Naive thymus-derived CD4-positive, alpha-beta T cell (primary cell): ENCODE measurements at places on chromosomes 1 and 21. TPM values are rescaled to one million over a fixed set of nuclear protein-coding genes. Genes with fewer than 3 reads are reported as not detected.
A peak's percentile ranks its signal among the peaks of the same experiment; 100 is the strongest.

Gene PPFIA4
- 3.0 TPM for total RNA-seq

Gene CYP4X1
- not detected for total RNA-seq

Gene TNNT2
- total RNA-seq, result not detected

Gene HEYL
- 0.16 TPM for total RNA-seq

Gene ACTL8
- total RNA-seq, result not detected

Gene LIPI
- not detected for total RNA-seq

Gene RSRP1
- total RNA-seq, result 449 TPM

Gene RNF223
- total RNA-seq, result not detected

Gene CD1D
- total RNA-seq, result 1.7 TPM

Gene VHLL
- not detected for total RNA-seq

DNA sequence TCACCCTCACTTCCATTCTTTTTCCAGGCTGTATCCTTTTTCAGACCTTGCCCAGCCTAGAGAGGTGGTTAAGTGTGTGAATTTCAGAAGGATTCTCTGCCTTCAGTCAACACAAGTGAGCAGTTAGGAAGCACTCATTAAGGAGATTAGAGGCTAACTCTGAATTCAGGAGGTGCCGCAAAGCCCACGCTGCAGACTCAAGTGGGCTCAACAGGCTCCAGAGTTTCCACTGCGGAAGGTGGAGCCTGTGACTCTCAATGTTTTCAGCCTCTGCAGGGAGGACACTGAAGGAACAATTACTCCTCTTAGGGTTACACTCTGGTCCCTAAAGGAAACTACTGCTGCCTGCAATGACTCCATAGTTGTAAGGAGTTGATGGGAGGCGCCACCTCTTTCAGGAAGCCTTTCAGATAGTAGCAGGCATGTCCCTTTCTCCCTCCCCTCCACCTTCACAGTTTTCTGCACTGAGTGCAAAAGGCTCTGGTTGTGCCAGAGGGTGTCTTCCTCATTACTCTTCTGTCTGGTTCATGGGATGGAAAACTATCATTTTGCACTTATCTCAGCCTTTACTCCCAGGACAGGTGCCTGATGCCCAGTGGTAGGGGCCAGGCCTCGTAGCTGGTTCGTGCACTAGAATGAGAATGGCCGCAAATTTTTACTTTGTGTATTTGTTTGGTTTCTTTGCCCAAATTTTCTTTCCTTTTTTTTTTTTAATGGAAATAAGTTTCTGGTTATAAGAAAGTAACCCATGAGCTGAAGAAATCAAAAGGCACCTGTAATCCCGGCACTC lies 55.2 kb upstream of the SELENON start:
- DNase-seq, result no peak

DNA sequence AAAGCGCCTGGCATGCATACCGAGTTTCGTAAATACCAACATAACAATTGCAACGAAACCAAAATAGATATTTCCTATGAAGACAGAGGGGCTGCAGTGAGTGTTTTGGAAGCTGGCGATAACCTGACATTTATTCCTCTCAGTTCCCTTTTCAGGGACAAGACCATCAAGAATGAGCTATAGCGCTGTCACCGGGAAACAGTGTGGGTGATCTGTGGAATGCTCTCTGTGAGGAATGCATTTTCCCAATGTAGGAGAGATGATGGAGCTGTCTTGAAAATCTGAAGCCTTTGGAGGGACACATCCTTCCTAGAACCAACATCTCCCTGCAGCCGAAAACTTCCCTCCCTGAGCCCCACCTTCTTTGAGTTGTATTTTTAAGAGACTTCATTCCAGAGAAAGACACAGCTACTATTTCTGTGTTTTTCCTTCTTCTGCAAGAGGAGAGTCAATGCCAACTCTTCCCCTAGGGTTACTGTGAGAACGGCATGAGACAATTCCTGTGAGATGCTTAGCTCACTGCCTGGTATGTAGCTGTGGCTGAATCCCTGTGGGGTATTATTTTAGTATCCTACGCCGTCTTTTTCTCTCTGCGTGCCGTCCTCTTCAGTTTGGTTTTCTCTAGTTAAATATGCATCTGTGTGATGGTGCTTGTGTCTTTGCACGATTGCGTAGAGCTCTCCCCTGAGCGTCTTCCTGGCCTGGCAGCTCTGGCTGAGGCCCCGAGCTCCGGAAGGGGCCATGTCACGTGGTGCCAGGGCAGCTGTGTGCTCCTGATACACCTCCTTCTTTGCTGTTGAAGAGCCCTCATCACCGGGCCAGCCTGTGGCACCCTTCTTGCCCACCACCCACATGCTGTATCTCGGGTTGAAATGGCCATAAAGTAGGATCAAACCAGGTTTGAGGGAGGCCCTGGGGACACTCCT lies 45.2 kb downstream of the AJAP1 start:
- no peak for DNase-seq

GRCh38 chr1:109201123-109201703 lies 12.5 kb upstream of the SARS1 start:
- DNase-seq, result no peak

DNA sequence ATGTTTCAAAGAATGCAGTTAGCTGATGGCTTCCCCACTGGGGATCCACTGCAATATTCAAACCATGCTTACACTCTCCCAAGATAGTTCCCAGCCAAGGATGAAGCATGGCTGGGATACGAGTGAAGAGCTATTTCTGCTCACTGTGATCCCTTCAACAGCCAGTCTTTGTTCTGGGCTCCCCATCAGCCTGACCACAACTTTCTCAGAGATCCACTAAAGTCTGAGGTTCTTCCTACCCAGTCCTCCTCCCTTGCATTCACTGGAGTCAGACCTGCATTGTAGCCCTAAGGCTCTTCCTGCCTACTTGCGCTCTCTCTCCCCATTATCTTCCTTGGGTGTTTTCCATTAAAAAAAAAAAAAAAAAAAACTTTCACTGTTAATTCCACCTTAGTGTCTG lies 101.4 kb downstream of the TTLL7 start:
- no peak for DNase-seq

DNA sequence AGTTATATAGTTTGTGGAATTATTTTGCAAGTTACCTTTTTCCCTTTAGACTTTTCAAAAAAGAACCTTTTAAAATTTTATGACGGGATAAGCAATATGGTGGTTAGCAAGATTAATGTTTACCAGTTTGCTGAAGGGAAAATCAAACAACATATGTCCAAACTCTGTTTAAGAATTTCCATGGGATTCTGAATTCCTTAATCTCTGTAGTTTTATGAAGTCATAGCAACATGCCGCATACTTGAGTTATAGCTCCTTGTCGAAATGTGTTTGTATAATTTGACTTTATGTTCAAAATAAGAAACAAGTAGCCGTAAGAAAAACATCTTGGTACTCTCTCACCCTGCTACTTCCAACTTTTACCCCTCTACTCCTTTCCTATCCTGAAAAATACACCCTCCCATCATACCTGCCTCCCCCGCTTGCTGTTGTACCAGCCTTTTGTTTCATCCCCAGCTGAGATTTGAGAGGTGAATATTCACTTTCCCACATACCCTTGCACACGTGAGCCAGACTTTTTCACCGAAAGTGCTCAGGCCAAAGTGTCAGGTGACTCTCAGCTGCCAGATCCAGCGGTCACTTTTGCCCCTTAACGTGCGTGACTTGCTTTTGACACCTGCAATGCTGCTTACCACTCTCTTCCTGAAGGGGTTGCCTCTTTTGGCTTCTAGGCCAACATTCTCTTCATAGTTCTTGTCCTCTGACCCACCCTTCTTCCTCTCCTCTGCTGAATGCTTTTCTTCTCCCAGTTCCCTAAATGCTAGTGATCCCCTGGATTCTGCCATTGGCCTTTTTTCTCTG lies 83.5 kb upstream of the ZNF326 start:
- no peak for DNase-seq

GRCh38 chr1:193348769-193349535 lies 162.5 kb upstream of the B3GALT2 start:
- no peak for DNase-seq

GRCh38 chr1:36349241-36349671 lies 25.8 kb upstream of the EVA1B start:
- DNase-seq, result no peak

GRCh38 chr1:202659974-202660373 lies 50.3 kb downstream of the SYT2 start:
- DNase-seq, result no peak

DNA sequence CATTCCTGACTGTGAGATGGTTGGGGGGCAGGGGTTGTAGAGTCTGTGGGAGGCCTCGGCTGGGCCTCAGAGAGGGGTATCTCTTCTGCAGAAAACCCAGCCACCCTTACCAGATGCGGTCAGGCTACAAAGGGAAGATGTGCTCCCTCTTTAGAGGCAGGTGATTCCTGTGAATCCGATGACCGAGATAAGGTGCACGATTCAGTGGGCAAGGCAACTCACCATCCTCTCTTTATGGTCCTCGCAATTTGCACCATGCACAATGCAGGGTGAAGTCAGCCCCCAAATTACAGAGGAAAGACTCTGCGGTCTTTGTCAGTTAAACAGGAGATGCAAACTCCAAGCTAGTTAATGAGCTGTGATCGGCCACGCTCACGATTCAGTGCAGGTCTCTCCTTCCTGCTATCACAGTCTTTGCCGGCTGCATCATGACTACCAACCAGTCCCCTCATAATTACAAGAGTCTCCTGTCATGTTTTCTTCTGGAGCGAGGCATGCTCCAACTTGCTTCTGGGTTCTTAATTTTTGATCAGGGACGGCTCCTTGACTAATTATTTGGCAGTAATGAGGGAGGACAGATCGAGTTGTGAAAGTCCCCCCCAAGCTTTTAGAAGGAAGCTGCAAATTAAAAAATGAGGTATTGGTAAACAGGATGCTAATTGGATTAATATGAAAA lies 12.5 kb downstream of the TP73 start:
- DNase-seq, result no peak

DNA sequence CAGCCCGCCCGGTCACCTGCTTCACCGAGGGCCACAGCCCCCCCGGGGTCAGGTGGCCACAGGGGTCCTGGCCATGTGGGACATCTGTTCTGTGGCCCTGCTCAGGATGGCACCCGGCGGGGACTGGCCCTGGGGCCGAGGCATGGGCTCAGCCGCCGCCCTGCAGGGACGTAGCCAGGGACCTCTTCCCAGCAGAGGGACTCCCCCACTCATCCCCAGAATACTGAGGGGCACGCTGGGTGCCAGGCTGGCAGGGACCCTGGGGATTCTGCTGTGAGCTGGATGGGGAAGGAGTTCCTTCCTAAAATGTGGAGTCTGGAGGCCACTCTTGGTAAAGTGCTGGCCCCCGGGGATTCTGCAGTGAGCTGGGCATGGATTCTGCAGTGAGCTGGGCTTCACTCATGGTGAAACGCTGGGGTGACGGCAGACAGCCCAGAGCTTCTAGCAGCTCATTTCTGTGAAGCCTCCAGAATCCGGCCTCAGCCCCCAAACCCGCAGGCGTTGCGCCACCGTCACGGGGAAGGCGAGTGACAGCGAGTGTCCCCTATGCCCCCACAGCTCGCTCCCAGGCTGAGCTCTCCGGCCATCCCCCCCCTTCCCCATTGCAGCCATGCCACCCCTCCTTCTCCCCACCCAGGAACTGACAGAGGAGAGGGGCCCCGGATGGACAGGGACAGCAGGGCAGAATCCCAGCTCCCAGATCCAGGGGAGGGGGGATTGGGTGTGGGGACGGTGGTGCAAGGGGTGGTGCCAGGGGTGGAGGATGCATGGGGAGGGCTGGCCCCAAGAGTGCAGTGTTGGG lies 1.4 kb downstream of the ITGB2 start:
- DNase-seq, result no peak

DNA sequence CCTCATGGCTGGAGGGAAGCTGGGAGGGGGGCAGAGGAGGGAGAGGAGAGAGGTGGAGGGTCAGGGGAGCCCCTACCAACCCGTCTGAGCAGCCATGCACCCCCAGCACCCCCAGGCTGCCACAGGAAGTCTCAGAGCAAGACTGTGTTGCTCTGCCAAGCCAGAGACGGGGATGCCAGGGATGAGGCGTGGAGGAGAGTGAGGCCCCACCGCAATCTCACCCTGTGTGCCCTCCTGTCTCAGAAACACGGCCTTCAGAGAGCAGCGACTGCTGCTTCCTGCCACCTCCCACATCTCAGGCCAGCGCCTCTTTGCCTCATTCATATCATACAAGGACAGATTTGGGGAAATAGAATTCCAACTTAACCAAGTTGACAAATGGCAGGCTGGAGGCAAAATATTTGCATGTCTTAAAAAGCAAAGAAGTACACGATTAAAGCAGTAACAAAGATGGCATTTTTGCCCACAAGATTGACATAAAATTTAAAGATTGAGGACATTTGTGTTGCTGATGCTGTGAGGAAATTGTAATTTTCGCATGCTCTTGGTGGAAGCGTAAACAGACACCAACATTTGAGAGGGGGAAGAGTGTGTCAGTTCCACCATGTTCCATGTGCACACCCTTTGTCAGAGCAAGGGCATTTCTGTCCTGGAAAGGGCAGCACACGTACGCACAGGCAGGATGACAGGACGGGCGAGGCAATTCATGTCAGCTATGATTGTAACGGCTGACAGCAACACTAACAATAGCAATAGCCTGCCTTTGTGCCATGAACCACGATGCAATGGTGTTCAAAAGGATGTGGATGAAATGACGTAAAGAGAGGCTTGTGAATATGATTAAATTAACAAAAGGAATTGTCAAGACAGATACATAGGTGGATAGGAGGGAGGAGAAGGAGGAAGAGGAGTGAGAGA lies 59.0 kb upstream of the BACE2 start:
- no peak for DNase-seq

GRCh38 chr1:154553056-154554030 lies 5.1 kb downstream of the UBE2Q1 start:
- DNase-seq, result no peak

GRCh38 chr1:184698016-184698415 lies 56.6 kb downstream of the EDEM3 start:
- DNase-seq, result no peak

DNA sequence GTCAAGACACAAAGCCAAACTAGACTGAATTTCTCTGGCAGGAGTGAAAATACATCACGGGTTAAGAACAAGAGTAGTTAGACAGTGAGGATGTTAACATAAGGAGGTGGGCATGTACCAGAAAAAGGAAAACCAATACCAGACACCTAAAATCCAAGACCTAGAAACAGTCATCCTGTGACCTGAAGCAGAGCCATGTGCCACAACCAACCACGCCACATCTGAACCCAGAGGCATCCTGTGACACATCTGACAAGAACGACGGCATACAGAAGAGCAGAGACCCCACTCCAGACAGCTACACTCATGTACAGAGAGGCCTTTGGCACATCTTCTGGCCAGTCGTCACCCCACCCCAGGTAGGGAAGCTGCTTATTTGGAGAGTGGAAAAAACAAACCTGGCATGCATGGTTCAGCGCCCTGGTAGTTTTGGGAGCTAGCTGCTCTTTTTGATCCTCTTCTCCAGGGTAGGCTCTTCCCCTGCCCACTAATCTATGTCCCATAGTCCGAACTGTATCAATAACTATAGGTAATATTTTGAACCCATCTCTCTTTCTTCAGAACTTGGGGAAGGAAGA lies 72.1 kb downstream of the SLC45A1 start:
- no peak for DNase-seq

GRCh38 chr1:60942291-60942690 lies 140.1 kb upstream of the NFIA start:
- DNase-seq, result no peak

GRCh38 chr21:37393786-37394185 lies 27.2 kb downstream of the DYRK1A start:
- DNase-seq, result no peak

- DNase-seq, result peak; percentile 92
Observed at GRCh38 chr1:6245086-6245868, 1.3 kb downstream of the HES3 start.
